ENCODE measurements at places on chromosomes 1 and 21. TPM values are rescaled to one million over a fixed set of nuclear protein-coding genes. Genes with fewer than 3 reads are reported as not detected.

GRCh38 chr1:108746382-108747170 lies at the start of gene STXBP3:
TSS of gene STXBP3 (plus strand) at chr1:108746674. CDS start at chr1:108746738, 64 bp downstream.
- DNase-seq, result peak; percentile 100

VWA5B1 gene
- total RNA-seq, result not detected

GRCh38 chr1:203265541-203265940 lies 36.1 kb upstream of the CHIT1 start:
- DNase-seq, result no peak

STUM gene
- total RNA-seq, result 0.45 TPM

- DNase-seq, result no peak
These were observed 38.7 kb downstream of the SLC9A1 start for GRCh38 chr1:27116232-27116631.

DNA sequence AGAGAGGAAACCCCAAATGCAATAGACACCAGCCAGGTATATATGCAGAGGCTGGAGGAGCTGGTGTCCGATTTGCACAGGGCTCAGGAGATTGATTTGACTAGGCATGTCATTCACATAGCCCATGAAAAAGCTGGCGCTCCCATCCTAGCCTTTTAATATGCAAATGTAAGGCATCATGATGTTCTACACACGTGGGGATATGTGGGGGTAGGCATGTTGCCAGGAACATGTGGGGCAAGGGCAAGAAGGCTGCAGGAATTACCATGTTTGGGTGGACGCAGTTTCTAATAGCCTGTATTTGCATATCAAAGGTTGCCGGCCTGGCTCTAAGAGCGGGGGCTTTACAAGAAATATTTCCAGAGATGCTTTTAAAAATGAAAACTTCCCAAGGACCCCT lies 11.7 kb upstream of the SH3GLB1 start:
- DNase-seq, result no peak

CHI3L1 gene
- not detected for total RNA-seq

DNA sequence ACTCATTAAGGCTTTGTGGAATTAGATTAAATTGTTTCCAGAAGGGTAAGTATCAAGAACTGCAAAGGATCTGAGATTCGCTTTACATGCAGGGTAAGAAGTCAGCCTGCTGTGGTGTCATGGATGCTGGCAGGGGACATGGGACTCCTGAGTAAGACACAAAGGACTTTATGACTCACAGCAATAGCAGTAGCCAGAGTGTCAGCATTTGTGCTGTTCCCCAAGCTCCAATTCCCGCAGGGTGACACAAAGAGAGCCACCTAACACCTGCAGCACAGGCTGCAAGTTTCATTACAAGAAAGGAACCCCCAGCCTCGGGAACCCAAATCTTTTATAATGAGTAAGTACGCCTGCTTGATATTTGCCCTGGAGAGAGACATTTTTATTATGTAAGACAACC lies 298.1 kb upstream of the POU3F1 start:
- no peak for DNase-seq

H6PD gene
- total RNA-seq, result 7.1 TPM

- no peak for DNase-seq
These were observed 5.3 kb downstream of the FTCD start for GRCh38 chr21:46150073-46150472.

RGS5 gene
- total RNA-seq, result 8.3 TPM

All from Daoy (cell line).